ENCODE measurements at places on chromosomes 11 and 22. TPM values are rescaled to one million over a fixed set of nuclear protein-coding genes. Genes with fewer than 3 reads are reported as not detected.
A peak's percentile ranks its signal among the peaks of the same experiment; 100 is the strongest.

Gene ADM2
- total RNA-seq, result 44.3 TPM

DNA sequence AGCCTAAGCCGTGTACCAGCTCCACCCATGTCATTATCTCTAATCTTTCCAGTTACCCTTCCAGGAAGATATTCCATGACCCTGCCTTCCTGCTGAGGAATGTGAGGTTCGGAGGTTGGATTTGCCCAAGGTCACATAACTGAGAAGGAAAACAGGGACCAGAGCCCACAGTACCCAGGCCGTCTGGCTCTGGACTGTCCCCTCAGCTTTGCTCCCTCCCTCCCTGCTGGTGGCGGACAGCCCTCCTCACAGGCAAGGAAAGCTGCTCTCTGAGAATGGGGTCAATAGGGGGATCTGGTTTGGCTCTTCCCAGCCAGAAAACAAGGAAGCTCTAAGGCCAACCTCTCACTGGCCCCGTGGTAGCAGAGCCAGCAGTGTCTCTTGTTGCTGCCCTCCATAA lies 63.3 kb downstream of the SYN3 start:
- no peak for DNase-seq

DNA sequence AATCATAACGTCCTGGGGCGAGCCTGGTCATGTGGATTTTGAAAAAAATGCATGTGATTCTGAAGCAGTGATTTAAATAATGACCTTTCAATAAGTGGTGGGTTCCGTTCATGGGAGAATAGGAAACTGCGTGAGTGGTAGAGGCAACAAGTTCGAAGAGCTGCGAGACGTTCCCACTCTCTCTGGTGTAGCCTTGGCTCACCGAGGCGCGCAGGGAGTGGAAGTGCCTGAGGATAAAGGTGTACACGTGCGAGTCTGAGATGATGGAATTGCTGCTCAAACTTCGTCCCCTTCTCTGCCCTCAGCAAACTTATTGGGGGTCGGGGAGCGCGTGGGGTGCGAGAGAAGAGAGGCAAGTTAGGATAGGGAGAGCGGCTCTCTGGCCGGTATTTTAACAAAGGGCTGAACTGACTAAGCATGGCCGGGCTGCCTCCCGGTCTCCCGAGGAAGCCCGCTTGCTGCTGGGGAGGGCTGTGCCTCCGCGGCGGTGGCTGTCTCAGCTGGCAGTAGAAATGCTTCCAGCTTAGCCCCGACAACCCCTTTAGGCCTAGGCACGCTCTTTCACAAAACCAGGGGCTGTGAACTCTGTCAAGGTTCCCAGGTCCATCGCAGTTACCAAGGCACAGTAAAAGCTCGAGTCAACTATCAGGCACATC lies 875 bp upstream of the STT3A start:
- peak; percentile 46 for DNase-seq

DNA sequence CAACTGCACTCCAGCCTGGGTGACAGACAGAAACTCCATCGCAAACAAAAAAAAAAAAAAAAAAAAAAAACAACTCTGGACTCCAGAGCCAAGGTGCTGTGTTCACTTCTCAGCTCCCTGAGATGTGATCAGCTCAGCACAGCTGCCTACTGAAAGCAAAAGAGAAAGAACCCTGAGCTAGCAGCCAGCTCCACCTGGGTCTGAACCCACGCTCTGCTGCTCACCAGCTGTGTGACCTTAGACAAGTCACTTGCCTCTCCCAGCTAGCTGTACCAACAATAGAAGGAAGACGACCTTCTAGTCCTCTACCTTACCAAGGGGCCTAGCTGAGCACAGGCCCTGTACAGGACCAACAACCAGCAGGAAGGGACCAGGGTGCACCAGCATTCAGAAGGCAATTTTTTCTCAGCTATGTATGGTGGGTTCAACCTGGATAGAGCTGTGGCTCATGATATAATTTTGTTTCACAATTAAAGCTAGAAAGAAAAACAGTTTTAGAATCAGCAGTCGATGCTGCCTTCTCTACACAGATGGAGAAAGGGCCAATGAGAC lies 3.8 kb downstream of the DGCR2 start:
- no peak for DNase-seq

- peak; percentile 10 for DNase-seq
Measured at GRCh38 chr11:99069856-99070444, 49.2 kb downstream of the CNTN5 start.

Gene CEP126
- total RNA-seq, result 0.47 TPM

DNA sequence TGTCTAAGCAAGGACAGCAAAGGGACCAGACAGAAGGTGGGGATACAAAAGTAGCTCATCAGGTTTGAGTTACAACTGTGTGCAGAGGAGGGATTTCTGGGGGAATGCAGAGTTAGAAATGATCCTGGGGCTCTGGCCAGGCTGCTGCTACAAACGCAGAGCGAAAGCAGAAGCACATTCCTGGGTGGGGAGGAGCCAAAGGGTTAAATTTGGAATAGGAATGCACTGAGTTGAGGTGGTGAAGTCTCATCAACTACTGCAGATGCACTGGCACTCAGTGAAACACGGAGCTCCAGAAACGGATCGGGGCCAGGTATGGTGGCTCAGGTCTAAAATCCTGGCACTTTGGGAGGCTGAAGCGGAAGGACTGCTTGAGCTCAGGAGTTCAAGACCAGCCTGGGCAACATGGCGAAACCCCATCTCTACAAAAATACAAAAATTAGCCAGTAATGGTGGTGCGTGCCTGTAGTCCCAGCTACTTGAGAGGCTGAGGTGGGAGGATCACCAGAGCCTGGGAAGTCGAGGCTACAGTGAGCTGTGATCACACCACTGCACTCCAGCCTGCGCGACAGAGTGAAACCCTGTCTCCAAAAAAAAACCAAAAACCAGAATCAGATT lies 3.2 kb downstream of the CHKA start:
- no peak for DNase-seq

Gene OR4X1
- not detected for total RNA-seq

GRCh38 chr11:33227578-33228261 lies 29.5 kb upstream of the HIPK3 start:
- no peak for DNase-seq
